ENCODE measurements at places on chromosomes 2 and 18.

- no peak for DNase-seq
These were observed 87.8 kb downstream of the MAP2 start for GRCh38 chr2:209511637-209512036.

DNA sequence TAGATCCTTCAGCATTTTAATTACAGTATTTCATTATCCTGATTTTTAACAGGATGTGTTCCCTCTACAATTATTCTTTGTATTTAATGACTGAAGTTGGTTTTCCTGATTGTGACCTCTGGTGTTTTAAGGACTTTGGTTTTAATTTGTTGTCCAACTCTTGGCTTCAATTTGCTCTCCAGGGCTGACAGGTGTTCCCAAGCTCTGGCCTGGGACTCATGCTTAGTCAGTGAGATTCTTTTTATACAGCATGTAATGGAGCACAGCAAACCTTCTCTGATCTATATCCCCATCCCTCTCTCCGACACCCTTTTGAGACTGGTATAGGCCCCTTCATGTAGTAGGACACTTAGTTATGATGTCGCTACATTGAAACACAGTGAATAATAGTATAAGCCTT lies 896.3 kb downstream of the TSN start:
- DNase-seq, result no peak

GRCh38 chr2:234095301-234095700 lies 44.8 kb downstream of the SPP2 start:
- DNase-seq, result no peak

- no peak for DNase-seq
These were observed 27.3 kb downstream of the GRB14 start for GRCh38 chr2:164593959-164594358.

DNA sequence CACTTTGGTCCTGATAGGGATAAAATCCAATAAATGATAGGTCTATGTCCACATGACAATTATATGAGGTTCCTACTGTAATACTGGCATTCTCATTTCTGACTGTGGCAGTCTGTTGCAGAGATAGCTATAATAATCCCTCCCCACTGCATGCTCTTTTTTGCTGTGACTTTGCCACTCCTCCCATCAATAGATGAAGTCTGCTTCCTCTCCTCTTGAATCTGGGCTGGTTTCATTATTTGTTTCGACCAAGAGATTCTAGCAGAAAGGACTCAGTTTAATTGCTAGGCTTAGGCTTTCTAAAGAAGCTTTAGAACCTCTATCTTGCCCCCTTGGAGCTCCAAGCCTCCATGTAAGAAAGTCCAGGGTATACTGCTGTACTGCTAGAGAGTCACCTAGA lies 23.3 kb upstream of the CREB1 start:
- DNase-seq, result no peak

DNA sequence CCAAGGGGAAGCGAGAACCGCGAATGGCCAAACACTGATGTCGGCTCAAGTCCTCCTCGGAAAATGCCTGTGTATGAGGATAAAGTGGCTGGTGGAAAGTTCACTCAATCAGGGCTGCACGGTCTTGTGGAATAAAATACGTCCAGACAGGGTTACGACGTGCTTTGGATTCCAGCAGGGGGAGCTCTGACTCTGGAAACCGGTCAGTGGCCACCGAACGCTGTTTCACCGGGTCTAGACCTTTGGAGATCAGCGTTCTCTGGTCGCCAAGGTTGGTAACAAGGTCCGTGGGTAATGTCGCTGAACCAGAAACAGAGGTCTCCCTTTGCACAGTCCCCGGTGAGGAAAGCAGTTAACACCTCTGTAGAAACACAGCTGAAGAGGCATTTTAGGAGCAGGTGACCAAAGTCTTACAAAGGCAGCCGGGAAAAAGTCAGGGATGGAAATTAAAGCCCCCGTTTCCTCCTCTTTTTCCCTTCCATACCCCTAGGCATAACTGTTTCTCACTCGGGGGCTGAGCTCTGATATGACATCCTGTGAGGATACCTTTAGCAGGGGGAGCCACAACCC lies 47.8 kb downstream of the CDCA7 start:
- peak; percentile 76 for DNase-seq

GRCh38 chr2:187566266-187566665 lies 12.0 kb upstream of the TFPI start:
- DNase-seq, result no peak

DNA sequence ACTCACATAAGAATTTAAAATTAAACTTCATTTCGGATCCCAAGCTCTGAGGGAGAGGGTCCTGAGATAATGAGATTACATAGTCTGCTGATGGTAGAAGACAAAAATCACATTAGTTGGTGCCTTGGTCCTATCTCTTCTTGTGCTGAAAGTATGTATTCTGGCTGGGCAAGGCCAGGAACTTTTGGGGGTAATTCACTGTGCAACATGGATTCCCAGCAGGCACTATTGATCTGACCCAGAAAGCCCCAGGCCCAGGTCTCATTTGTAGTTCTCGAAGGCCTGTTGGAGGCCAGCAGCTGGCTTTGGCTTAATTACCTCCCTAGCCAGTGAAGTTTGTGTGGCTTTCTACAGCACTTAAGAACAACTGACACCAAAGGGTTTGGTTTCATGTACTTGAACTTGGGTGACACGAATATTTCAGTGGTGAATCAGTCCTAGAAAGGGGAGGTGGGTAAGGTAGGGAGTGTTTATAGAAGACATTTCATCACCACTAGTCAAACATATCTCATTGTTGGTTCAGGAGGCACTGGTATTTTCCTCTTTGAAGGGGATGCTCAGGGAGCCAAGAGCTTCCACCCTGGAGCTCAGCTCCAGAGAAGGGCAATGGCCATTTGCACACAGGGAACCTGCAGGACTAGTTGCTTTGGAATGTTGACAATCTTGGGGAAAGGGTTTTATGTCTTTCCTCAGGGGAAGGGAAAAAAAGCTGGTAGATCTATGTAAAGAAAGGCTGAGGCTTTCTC lies 217.8 kb downstream of the OSR1 start:
- no peak for DNase-seq

- no peak for DNase-seq
These were observed 941.1 kb upstream of the FANCL start for GRCh38 chr2:59182249-59182648.

- DNase-seq, result no peak
These were observed 592.3 kb downstream of the TRIB2 start for GRCh38 chr2:13308989-13309388.

DNA sequence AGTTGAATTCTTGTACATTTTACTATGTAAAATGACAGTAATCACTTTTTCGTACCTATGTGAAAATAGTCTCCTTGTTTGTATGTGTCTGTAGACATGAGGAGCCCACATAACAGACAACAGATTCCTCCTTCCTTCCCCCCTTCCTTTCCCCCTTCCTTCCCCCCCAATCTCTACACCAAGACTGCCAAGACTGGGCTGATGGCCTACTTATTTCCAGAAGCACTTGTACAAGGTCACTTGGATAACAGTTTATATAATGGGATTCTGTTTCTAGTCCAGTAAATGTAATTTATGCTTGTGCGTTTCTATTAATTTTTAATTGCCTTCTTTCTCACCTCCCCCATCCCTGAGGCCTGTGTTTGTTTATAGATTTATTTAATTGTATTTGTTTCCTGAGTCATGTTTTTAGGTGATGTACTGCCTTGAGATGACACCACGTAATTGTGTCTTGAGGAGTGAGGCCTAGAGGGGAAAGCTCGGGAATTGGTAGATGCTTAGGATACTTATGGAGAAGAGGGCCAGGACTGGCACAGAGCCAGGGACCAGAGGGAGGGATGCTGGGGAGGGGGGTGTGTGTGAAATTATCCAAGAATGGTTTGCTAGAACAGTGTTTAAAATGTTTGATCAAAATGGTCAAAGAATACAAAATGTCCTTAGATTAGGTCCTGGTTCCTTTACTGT lies 12.3 kb downstream of the B3GNT2 start:
- no peak for DNase-seq

GRCh38 chr2:98027538-98027937 lies 31.8 kb upstream of the TMEM131 start:
- DNase-seq, result peak; percentile 44

- no peak for DNase-seq
These were observed 178.6 kb upstream of the VWC2L start for GRCh38 chr2:214232271-214232670.

DNA sequence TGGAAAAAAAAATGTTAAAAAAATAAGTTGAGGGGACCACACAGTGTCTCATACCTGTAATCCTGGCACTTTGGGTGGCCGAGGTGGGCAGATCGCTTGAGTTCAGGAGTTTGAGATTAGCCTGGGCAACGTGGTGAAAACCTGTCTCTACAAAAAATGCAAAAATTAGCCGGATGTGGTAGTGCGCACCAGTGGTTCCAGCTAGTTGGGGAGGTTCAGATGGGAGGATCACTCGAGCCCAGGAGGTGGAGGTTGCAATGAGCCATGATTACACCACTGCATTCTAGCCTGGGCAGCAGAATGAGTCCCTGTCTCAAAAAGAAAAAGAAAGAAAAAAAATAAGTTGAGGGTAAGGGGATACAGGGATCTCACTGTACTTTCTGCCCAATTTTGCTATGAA lies 6.1 kb upstream of the KYNU start:
- DNase-seq, result no peak

GRCh38 chr2:54560146-54560881 lies 104.2 kb downstream of the SPTBN1 start:
- DNase-seq, result peak; percentile 68

GRCh38 chr2:6657855-6658254 lies 207.9 kb downstream of the CMPK2 start:
- DNase-seq, result peak; percentile 17

GRCh38 chr18:1012775-1013174 lies 108.1 kb downstream of the ADCYAP1 start:
- no peak for DNase-seq

- DNase-seq, result peak; percentile 89
These were observed 187.5 kb downstream of the TWIST2 start for GRCh38 chr2:239035361-239035814.

DNA sequence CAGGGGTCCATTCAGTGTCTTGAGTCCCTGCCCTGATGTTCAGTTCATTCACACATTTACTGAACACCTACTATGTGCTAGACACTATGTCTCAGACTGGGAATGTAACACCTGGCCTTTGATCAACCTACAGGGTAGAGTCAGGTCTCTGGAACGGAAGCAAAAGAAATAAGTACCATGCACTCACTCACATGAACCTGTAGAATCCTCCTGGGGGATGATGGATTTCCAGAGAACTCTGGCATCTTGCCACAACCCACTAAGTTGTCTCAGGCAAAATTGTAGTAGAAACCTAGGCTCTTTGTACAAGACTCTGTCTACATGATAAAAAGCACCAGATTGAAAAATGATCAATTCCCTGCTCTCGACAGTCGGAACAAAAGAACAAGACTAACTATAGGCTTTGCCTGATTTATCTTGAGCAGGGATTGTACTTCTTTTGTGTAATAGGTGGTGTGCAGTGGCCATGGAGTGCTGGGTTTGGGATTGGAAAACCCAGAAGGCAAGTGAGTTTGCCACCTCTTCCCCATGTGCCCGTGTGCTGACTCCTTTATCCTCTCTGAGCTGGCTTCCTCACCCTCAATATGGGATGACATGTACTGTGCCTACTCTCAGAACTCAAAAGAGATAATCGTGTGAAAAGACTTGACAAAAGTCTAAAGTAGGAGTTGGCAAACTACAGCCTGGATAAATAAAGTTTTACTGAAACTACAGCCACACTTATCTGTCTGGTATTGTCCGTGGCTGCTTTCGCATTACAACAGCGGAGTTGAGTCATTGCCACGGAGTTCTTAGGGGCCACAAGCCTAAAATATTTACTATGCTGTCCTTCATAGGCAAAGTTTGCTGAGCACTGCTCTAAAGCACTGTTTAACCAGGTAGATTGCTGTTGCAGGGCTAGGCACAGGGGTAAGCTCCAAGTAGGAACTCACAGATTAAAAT lies 4.4 kb downstream of the CAPN14 start:
- no peak for DNase-seq

Measured in GM10248 (cell line).